Activated effector memory CD4-positive, alpha-beta T cell treated with anti-CD3 and anti-CD28 coated beads, Interleukin-2, amount 50 U/mL, for 16 hours (primary cell): ENCODE measurements at places on chromosomes 2 and 18.

DNA sequence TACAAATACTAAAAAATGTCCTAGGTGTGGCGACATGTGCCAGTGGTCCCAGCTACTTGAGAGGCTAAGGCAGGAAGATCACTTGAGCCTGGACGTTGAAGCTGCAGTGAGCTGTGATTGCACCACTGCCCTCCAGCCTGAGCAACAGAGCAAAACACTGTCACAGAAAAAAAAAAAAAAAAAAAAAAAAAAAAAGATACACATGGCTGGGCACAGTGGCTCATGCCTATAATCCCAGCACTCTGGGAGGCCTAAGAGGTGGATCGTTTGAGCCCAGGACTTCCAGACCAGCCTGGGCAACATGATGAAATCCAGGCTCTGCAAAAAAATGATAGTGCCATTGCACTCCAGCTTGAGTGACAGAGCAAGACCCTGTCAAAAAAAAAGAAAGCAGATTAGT lies 13.7 kb downstream of the KANSL1L start:
- no peak for DNase-seq

- no peak for DNase-seq
These were observed 282.7 kb downstream of the NRXN1 start for GRCh38 chr2:50749216-50749615.

DNA sequence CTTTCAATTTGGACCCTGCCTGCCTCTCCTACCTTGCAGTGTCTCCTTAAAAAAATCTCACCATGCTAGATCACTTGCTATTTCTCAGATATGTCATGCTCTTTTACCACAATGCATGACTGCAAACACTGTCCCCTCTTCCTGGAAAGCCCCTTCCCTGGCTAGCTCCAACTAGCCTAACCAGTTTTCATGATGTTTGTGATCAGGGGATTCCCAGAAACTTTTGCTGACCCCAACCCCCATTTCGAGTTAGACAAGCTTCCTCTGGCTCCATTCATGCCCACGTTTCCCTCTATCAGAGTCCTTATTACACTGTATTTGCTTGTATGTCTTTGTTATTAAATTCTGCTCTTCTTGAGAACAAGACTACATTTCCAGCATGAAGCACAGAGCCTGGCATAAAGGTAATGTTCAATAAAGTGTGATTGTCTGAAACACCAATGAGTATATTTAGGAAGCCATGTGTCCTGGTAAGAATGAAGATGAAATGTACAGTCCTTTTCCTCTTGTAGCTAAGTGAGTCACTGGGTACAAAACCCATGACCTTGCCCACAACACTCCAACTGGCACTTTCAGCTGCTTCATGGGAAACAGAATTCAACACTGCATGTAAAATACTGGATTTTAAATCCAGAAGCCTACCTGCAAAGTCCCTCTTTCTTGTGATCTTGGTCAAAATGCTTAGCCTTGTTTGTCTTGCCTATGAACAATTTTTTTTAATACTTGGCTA lies 62.0 kb upstream of the ATL2 start:
- DNase-seq: no peak

GRCh38 chr2:12971581-12972365 lies 255.0 kb downstream of the TRIB2 start:
- DNase-seq: no peak

DNA sequence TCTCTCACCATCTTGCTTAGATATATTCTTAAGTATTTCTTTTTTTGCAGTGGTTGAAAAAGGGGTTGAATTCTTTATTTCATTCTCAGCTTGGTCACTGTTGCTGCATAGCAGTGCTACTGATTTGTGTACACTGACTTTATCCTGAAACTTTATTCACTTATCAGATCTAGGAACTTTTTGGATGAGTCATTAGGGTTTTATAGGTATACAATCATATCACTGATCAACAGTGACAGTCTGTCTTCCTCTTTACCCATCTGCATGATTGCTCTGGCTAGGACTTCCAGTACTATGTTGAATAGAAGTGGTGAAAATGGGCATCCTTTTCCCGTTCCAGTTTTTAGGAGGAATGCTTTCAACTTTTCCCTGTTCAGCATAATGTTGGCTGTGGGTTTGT lies 6.5 kb downstream of the STARD6 start:
- no peak for DNase-seq

- no peak for DNase-seq
These were observed 178.5 kb downstream of the ARL4C start for GRCh38 chr2:234318361-234318760.

- no peak for DNase-seq
These were observed 50.4 kb downstream of the PAX8 start for GRCh38 chr2:113228351-113228750.
